Ascending aorta (tissue), 2 donors: ENCODE measurements at places on chromosomes 4 and X. TPM values are rescaled to one million over a fixed set of nuclear protein-coding genes. Genes with fewer than 3 reads are reported as not detected.

Gene STAP1
- total RNA-seq, result not detected

Gene MAP3K15
- total RNA-seq, result 0.21 TPM

DNA sequence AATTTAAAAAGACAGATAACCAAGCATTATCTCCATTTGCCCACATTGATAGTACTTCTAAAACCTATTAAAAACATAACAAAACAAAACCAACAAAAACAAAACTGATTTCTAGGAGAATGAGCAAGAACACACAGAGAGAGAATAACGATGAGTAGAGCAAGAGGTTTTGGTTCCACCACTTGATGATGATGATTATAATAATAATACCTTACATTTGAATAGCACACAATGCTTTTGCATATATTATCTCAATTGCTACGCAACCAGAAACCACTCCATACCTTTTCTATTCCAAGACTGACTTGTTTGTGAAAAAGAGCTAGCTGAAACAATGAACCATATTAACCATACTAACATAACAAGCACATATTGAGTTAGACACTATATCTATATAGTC, 1090.9 kb downstream of the SH3BGRL start:
- no peak for DNase-seq

- DNase-seq, result no peak
These were observed 35.2 kb downstream of the DTHD1 start for GRCh38 chr4:36316607-36317006.

GRCh38 chr4:54571293-54572151, 86.2 kb upstream of the KIT start:
- no peak for DNase-seq
